ENCODE measurements at places on chromosomes 3 and 15. TPM values are rescaled to one million over a fixed set of nuclear protein-coding genes. Genes with fewer than 3 reads are reported as not detected.

DNA sequence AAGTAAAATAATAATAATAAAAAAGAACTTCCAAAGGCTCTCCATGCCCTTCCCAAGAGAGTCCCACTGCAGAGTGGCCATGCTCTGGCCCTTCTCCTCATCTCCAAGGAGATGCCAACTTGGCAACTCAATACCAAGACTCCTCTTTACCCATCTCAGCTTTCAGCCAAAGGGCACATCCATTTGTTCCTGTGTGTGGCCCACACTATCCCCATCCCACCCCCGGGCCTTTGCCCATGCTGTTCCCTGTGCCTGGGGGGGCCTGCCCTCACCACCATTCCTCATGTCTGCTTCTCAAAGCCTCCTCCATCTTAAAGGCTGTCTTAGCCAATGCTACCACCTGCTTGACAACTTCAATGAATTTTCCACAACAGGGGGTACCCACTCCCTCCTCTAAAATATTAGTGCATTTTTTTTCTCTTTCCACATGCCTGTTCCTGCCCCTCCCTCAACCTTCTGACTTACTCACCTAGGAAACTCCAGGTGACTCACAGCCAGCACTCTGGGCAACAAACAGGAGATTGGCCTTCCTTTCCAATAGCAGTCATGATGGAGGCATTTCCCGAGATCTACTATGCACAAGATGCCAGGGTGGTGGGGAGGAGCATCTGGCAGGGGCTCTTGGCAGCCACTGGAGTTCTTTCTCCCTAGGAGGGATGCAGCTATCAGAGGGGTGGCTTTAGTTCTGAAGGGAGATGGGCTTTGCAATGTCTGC lies 109.4 kb upstream of the SMAD3 start:
- H3K27me3 ChIP-seq: peaks cover 20% of the 10 kb centered on the region
- DNase-seq: no peak
- no peaks in the 10 kb centered on the region for H3K36me3 ChIP-seq
- no peaks in the 10 kb centered on the region for H3K4me1 ChIP-seq

GRCh38 chr15:40964634-40965033 lies 11.4 kb downstream of the CHAC1 start:
- no peaks in the 10 kb centered on the region for H3K27me3 ChIP-seq
- DNase-seq: no peak
- H3K4me3 ChIP-seq: no peak overlapping the region
- H3K36me3 ChIP-seq: no peaks in the 10 kb centered on the region
- H3K27ac ChIP-seq: no peak overlapping the region
- peaks cover 13% of the 10 kb centered on the region for H3K4me1 ChIP-seq

- H3K27ac ChIP-seq: no peak overlapping the region
- DNase-seq: no peak
- no peaks in the 10 kb centered on the region for H3K4me1 ChIP-seq
- no peak overlapping the region for H3K4me3 ChIP-seq
Measured at GRCh38 chr15:88882785-88883184, 12.6 kb downstream of the HAPLN3 start.

SERPINI2 gene
- total RNA-seq: not detected

ASB14 gene
- total RNA-seq: not detected

TTLL13 gene
- total RNA-seq: not detected

PLCL2 gene
- total RNA-seq: 2.1 TPM

Data from endodermal cell (in vitro differentiated cells).